ENCODE measurements at places on chromosomes 2 and 18.
A peak's percentile ranks its signal among the peaks of the same experiment; 100 is the strongest.

DNA sequence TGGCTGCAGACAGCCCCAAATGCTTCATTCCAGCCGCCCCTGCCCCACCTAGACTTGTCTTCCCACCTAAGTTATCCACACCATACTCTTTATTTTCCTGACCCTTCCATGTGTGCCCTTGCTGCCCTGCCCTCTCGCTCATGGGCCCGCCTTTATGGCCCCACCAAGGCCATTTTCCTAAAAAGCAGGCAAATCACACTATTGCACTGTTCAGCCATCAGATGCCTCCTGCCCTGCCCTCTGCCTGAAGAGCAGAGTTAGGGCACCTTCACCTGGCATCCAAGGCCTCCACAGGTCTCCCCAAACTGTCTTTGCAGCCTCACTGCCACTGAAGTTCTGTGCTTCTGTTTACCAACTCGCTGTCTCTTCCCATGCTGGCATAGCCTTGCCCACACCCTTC, 496.7 kb downstream of the EIPR1 start:
- DNase-seq, result no peak

DNA sequence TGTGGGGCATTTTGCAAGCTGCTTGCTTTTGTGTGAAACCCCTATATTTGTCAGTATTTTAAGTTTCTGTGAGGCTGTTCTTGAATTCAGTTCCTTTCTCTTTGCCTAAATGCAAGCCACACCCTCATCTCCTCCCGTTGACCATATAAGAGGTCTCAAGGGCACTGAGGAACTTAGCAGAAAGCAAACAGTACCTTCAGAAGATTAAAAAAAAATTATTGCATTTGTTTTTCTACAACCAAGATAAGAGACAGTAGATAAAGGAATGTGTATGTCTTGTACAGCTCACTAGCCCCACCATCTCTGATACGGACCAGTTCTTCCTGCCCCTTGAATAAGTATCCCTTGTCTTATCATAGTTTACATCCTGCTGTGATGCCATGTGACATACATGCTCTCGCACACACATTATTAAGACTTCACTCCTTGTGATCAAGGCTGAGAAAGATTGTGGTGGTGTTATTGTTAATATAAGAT, 64.2 kb downstream of the NPAS2 start:
- DNase-seq, result no peak

DNA sequence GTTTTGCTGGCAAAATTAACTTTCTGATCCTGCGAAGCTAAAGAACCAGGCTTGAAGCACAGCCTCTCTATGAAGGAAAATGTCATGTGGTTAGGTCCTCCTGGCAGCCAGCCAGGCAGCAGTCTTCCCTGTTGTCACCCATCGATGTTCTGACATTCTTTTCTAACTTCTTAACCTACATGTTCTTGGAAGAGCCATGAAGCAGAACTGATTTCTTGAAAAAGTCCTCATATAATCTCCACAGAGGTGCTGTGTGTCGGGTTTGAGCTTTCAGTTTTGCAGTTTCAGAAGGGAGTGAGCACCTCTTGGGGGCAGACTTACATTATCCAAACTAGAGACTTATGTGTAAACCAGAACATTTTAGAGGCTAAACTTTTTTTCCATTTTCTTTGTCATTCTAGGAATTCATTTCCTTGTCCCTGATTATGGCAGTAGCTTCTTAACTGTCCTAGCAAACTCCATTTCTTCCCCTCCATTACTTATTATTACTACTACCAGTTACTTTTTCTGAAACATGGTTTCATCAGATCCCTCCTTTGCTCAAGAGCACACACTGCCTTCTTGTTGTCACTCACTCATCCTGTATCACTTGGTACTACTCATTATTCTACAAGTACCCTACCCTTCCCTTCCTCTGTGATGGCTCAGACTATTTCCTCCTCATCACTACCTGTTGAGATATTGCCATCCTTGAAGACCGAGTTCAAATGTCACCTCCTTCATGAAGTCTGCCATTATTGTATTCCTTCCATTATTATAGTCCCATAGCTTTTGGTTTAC, 31.1 kb downstream of the DOK1 start:
- DNase-seq, result no peak

- peak; percentile 78 for DNase-seq
Observed at GRCh38 chr2:41879235-41879916, 168.4 kb upstream of the PKDCC start.

DNA sequence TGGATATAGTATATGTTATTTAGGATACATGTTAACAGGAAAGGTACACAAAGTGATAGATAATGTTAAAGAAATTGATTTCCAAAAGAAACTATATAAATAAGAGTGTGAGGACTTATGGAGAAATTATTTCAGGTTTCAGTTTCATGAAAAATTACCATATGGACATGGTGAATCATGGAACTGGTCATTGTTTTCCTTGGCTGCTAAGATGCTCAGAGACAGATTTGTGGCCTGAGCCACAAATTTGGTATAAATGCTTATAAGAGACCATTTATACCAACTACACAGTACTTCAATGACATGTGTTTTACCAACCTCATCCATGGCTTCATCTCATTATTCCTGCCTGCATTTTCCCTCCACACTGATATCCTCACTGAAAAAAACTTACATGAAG, 188.1 kb downstream of the FMNL2 start:
- DNase-seq, result no peak

DNA sequence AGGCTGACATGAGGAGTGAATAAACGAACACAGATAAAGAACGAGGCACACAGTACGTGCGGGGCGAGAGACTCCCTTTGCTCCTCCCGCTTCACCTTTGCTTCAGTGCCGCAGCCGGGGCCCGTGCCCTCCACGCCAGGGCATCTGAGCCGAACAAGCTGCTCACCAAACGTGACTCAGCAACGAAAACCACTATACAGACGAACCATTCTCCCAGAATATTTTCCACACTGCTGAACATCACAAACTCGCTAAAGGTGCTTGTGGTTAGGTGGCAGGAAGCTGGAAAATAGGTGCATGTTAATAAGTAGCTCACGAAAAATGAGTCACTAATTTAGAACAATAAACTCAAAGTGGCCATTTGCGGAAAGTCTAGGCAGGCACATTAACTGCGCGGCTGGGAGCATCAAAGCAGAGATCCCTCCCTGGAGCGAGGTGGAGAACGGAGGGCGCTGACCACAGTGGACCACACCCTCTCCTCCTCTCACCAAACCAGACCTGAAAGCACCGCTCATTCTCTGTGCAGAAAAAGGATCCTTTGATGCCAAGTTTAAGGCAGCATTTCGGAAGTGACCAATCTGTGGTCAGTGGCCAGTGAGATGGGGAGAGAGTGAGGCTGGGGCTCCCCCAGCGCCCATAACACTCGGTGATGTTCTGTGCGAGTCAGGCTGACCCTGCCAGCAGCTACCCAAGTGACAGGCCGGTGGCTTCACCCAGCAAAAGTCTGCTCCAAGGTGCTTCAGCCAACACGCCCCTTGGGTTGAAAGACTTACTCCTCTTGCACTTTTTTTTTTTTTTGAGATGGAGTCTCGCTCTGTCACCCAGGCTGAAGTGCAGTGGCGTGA, 153.2 kb downstream of the HDAC4 start:
- DNase-seq, result no peak

DNA sequence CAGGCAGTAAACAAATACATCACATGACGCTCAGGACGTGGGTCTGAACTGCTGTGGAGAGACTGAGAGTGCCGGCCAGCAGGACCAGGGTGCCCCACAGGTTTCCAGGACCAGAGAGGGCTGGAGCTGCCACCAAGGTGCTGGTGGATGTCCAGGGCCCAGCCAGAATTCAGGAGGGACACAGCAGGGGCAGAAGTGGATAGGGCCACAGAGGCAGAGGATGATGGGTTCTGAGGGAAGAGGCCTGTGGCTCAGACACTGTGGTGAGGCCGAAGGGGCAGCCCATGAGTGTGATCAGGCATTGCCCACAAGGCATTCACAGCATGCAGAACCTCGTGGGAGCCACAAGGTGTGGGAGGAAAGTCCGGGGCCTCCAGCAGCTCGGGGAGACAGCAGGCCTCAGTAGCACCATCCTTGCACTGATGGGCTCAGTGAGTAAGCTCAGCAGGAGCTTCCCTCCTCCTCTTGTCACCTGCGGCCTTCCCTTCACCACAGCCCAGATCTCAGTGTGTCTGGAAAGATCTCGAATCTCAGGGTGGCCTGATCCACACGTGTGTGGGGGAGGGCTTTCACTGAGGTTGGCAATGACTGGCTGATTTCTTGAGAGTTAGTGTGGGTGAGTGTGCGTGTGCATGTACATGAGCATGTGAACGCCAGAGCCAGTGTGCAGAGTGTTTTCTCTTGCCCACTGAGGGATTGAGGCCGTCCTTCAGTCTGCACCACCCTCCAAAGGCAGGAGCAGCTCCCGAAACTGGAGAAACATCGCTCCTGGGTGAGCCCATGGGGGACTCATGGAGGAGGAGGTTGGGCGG, 181.8 kb upstream of the RAB6C start:
- DNase-seq, result no peak

- no peak for DNase-seq
Observed at GRCh38 chr18:8730080-8730827, 24.9 kb downstream of the MTCL1 start.

Measured in NCI-H2171 treated with DMSO at 0.1 percent for 48 hours (cell line).